ENCODE measurements at places on chromosomes 4 and X.

- no peak for DNase-seq
These were observed 36.3 kb downstream of the IL21 start for GRCh38 chr4:122584519-122584918.

- no peak for DNase-seq
These were observed 65.0 kb downstream of the PHEX start for GRCh38 chrX:22097012-22097694.

GRCh38 chrX:105872941-105873340 is 50.6 kb downstream of the NRK start:
- no peak for DNase-seq

DNA sequence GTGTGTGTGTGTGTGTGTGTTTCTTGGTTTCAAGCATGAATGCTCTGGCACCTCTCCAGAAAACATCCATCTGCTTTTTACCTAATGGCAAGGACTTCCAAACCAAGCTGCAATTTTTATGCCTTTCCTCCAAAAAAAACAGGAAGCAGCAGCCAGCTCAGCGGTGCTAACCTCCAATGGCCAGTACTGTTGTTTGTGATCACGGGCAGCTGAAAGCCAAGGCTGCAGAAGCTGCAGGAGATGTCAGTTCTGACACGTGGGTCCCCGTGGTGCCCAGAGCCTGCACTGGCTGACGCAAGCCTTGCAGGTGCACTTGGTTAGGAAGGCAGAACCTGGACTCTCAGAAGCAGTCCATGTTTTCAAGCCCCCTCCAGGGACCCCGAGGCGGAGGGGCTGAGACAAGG is 313.6 kb upstream of the DDX53 start:
- DNase-seq: peak; percentile 51
